ENCODE measurements at places on chromosomes 16 and 17. TPM values are rescaled to one million over a fixed set of nuclear protein-coding genes. Genes with fewer than 3 reads are reported as not detected.

DNA sequence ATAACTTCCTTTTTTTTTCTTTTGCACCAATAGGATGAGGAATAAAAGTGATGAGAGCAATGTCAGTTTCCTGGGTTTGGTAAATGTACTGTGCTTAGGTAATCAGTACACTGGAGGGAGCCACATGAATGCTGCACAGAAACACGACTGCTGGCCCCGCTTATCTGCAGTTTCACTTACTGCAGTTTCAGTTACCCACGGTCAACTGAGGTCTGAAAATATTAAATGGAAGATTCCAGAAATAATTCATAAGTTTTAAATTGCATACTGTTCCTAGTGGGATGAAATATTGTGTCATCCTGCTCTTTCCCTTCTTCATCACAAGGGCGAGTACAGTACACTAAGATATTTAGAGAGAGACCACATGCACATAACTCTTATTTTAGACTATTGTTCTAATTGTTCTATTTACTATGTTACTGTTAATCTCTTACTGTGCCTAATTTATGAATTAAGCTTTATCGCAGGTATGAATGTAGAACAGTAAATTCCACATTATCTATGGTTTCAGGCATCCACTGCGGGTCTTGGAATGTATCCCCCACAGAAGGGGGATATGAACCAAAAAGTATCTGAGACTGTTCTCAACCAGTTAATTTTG is 6.4 kb upstream of the LGALS3BP start:
- peaks cover 13% of the 10 kb centered on the region for H3K36me3 ChIP-seq
- no peak for DNase-seq
- peaks cover 20% of the 10 kb centered on the region for H3K4me1 ChIP-seq

DNA sequence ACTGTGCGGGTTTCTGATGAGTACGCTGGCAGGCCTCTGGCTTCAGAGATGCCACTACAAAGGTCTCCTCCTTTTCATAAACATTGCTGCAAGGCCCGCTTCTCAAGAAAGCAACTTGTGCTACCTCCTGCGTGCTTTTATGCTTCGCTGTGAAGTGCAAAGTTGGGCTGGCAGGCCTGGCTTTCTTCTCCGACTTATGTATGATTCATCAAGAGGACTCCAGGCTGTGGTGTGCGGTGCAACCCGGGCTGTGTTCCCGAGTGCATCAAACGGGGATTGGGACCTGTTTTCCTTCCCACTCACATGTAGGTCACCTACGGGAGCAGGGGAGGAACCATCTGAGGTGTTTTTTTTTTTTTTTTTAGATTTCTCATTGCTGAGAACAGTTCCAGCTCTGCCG is 534.1 kb downstream of the WWOX start:
- no peaks in the 10 kb centered on the region for H3K27me3 ChIP-seq
- no peaks in the 10 kb centered on the region for H3K36me3 ChIP-seq
- no peaks in the 10 kb centered on the region for H3K4me1 ChIP-seq
- no peak overlapping the region for H3K27ac ChIP-seq
- no peak for DNase-seq

GRCh38 chr17:44033861-44034408 is 19.2 kb upstream of the TMEM101 start:
- no peaks in the 10 kb centered on the region for H3K4me1 ChIP-seq
- H3K4me3 ChIP-seq: no peak overlapping the region
- H3K27ac ChIP-seq: no peak overlapping the region
- H3K36me3 ChIP-seq: peaks cover 49% of the 10 kb centered on the region

DNA sequence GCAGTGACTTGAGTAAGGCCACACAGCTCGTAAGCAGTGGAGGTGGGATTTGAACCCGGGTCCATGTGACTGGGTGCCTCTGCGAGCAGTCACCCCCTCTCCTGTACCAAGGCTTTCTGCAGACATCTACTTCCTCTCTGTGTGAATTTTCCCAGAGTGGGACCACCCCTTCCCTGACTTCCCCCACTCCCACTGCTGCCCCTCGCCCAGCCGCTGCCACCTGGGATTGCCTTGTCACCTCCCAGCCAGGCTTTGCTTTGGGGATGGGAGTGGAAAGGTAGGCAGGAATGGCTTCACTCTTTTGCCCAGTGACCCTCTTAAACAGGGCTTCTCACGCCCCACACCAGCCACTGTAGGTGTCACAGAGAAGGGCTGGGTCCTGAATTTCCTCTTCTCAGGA is 105.2 kb upstream of the SEC14L1 start:
- no peaks in the 10 kb centered on the region for H3K4me1 ChIP-seq
- no peak overlapping the region for H3K4me3 ChIP-seq
- DNase-seq: no peak
- no peak overlapping the region for H3K27ac ChIP-seq
- no peaks in the 10 kb centered on the region for H3K36me3 ChIP-seq

Gene FHOD1
- total RNA-seq: 94.9 TPM

Gene PPL
- 78.1 TPM for total RNA-seq

Gene CRISPLD2
- 61.9 TPM for total RNA-seq
